Hematopoietic multipotent progenitor cell treated with erythropoietin and hydrocortisone succinate and interleukin-3 and kit ligand, for 15 days (in vitro differentiated cells): ENCODE measurements at places on chromosomes 3 and 15.

- DNase-seq, result no peak
Observed at GRCh38 chr3:72903004-72903403, 15.2 kb downstream of the GXYLT2 start.

DNA sequence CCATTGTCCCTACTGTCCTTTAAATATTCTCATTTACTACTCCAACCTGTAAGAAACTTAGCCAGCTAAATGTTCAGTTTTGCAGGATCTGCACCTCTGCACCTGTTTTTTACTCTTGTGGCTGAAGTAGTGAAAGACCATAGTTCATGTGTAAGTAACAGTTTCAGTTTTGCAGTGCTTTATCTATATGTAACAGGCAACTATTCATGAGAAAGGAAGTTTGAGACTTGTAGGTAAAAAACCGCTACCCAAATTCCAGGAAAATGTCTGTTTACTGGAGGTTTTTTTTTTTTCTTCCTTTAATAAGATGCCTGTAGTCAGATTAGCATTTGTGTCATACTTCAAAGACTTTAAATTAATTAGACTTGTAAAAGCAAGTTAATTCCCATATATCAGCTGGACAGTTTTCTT is 25.4 kb upstream of the MBNL1 start:
- DNase-seq, result peak; percentile 89

- DNase-seq, result no peak
Observed at GRCh38 chr15:75233504-75234190, 24.5 kb upstream of the GOLGA6C start.

- no peak for DNase-seq
Observed at GRCh38 chr3:107545680-107546120, 22.9 kb downstream of the BBX start.

- DNase-seq, result peak; percentile 68
Observed at GRCh38 chr3:128133273-128133883, 9.8 kb upstream of the RUVBL1 start.

- DNase-seq, result no peak
Observed at GRCh38 chr15:61084472-61084871, 144.6 kb downstream of the RORA start.

- no peak for DNase-seq
Observed at GRCh38 chr3:89049119-89049518, 58.3 kb upstream of the EPHA3 start.
